ENCODE measurements at places on chromosomes 12 and 14.

- no peak for DNase-seq
These were observed 54.5 kb upstream of the ASPG start for GRCh38 chr14:104030958-104031357.

DNA sequence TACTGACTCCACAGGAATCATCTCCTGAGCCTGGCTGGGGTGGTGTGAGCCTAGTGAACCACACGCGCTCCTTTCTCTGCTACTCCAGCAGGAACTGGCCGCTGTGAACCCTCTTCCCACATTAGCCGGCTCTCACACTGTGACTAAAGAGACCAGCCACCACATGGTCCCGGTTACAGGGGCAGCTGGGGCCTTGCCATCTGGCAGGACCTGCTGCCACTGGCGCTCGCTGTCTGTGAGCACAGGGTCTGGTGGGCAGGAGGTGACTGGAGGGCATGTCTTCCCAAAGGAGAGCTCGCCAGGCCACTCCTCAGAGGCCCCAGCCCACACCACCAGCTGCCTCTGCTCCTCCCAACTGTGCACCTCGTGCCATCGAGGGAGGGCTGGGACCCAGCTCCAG, 99.3 kb downstream of the SINHCAF start:
- no peak for DNase-seq

- DNase-seq: no peak
These were observed 12.5 kb downstream of the SYT10 start for GRCh38 chr12:33427071-33427470.

DNA sequence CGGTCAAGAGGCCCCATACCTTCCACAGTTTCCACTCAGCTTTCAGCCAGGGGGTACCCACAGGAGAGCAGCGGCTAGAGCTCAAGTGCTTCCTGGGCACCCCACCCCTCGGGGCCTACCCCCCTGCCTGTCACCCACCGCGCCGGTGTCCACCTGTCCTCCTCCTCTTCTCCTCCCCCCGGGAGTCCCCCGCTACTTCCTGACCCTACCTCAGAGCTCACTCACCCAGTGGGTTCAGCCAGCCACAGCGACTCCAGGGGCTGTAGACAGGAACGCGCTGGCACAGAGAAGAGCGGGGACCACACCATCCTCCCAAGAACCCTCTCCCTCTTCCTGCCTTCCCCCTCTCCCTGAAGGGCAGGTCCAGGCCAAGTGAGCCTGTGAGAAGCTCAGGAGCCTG, 123.0 kb downstream of the ESRRB start:
- no peak for DNase-seq

DNA sequence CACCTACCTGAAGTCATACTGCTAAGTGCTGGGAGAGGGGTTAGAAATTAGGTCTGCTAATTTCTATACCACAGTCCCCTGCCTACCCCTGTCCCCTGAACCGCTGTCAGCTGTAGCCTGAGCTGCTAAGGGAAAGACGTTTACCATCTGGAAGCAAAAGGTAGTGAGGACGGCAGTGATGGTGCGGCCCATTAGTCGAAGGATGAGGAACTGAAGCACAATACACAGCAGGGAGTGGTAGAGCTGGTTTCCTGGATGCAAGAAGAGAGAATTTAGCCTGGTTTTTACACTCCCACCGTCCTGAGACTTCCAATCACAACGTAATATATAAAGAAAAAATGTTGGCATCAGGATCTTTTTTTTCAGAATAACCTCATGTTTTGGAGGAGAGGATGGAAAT, 11.8 kb downstream of the EMG1 start:
- DNase-seq: no peak

Data from stimulated activated naive CD8-positive, alpha-beta T cell treated with anti-CD3 and anti-CD28 coated beads, Interleukin-15, amount 100 ng/mL, for 72 hours (primary cell).